ENCODE measurements at places on chromosomes 12 and 14. TPM values are rescaled to one million over a fixed set of nuclear protein-coding genes. Genes with fewer than 3 reads are reported as not detected.

The TGFB3 gene
- 3.2 TPM for total RNA-seq

The TMEM132D gene
- not detected for total RNA-seq

The AQP6 gene
- total RNA-seq = not detected

The CRIP2 gene
- total RNA-seq = 159 TPM

The ABHD4 gene
- 9.8 TPM for total RNA-seq

The CAMKK2 gene
- total RNA-seq = 13.5 TPM

The KITLG gene
- total RNA-seq = 10.4 TPM

The PGF gene
- total RNA-seq = 181 TPM

The YEATS4 gene
- total RNA-seq = 48.4 TPM

The FIGNL2 gene
- total RNA-seq = 0.13 TPM

The NDRG2 gene
- total RNA-seq = 0.86 TPM

The GUCY2C gene
- total RNA-seq = not detected

The IFI27 gene
- total RNA-seq = 0.51 TPM

The RASSF9 gene
- total RNA-seq = not detected

The SOAT2 gene
- not detected for total RNA-seq

The HEBP1 gene
- 8.0 TPM for total RNA-seq

The ADAMTS20 gene
- total RNA-seq = 0.17 TPM

The DRAM1 gene
- 7.7 TPM for total RNA-seq

The CIROP gene
- total RNA-seq = not detected

The TAS2R9 gene
- total RNA-seq = not detected

The KERA gene
- not detected for total RNA-seq

The SLC5A8 gene
- total RNA-seq = not detected

The OVCH1 gene
- 0.11 TPM for total RNA-seq

The SH2B3 gene
- total RNA-seq = 124 TPM

The KRT74 gene
- not detected for total RNA-seq

The CMKLR1 gene
- 15.4 TPM for total RNA-seq

The CPNE6 gene
- total RNA-seq = not detected

The INSM2 gene
- total RNA-seq = not detected

The ZFC3H1 gene
- 15.3 TPM for total RNA-seq

The PLA2G1B gene
- total RNA-seq = not detected

The TMEM263 gene
- total RNA-seq = 83.0 TPM

The HOXC4 gene
- total RNA-seq = 4.2 TPM

The GRIP1 gene
- not detected for total RNA-seq

The C12orf60 gene
- total RNA-seq = 1.5 TPM

The DBX2 gene
- not detected for total RNA-seq

The ADGRD1 gene
- not detected for total RNA-seq

The RNASE3 gene
- total RNA-seq = not detected

The TPH2 gene
- not detected for total RNA-seq

The IAPP gene
- total RNA-seq = not detected

The LRIG3 gene
- total RNA-seq = 11.5 TPM

The TBC1D30 gene
- 0.06 TPM for total RNA-seq

The COL2A1 gene
- not detected for total RNA-seq

The PAH gene
- not detected for total RNA-seq

The MSI1 gene
- not detected for total RNA-seq

The PLXNC1 gene
- total RNA-seq = 0.34 TPM

The BMAL2 gene
- total RNA-seq = 21.3 TPM

The ASPG gene
- total RNA-seq = 0.34 TPM

The HRK gene
- not detected for total RNA-seq

The LALBA gene
- total RNA-seq = not detected

The PPP4R4 gene
- total RNA-seq = 0.19 TPM

Measured in LHCN-M2 (cell line).